Anterior cingulate cortex (tissue), 58 donors: ENCODE measurements at places on chromosomes 2 and 18.

GRCh38 chr18:22932885-22933205 is 283 bp upstream of the RBBP8 start:
- no peak for DNase-seq

GRCh38 chr18:48940854-48941611 is 9.7 kb downstream of the SMAD7 start:
- no peak for DNase-seq

GRCh38 chr2:176851200-176851888 is 361.2 kb upstream of the HNRNPA3 start:
- no peak for DNase-seq

DNA sequence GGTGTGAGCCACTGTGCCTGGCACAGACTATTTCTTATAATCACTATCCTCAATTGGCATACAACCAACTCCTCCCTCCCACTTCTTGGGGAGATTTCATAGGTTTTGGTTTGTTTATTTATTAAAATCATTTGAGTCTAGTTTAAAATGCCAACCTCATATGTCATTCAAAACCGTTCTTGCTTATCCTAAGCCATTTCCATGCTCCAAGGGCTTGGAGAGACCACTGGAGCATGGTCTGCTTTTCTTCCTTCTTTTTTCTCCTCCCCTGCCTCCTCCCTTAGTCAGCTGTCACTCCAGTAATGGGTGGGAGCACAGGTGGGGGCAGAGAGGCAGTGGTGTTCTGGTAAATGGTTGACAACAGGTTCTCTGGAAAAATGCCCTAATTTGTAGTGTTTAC is 20.4 kb upstream of the KCNS3 start:
- DNase-seq: no peak

DNA sequence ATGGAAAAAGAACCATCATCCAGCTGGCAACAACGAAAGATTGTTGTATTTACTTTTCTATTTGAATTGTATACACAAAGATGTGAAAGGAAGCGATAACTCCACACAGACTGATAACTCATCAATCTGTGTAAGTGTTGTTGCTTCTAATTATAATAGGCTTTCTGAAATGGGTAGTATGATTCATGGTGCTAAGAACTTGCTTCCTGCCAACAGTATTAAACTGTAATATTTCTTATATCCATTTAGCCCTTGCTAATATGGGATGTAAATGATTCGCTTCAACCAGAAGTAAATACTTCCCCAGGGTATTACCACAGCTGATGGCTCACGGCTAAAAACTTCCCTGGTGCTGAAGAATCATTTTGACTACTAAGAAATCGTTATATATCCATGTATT is 70.2 kb downstream of the TMEM163 start:
- DNase-seq: no peak

- DNase-seq: no peak
Observed at GRCh38 chr2:121431214-121431613, 99.5 kb upstream of the RNU4ATAC start.

- no peak for DNase-seq
Observed at GRCh38 chr18:73891572-73892421, 255.8 kb downstream of the FBXO15 start.

DNA sequence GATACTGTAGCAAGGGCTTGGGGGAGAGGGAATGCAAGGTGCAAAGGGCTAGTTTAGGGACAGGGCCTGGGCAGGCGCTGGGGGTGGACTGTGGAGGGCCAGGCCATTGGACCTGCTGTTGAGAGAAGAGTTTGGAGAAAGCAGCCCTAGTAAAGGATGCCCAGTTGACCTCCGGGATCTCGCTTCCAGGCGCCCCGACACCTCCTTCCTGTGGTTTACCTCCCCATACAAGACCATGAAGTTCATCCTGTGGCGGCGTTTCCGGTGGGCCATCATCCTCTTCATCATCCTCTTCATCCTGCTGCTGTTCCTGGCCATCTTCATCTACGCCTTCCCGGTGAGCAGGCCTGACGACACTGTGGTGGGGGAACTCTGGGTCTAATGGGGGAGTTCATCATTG is 229.0 kb downstream of the DYSF start:
- DNase-seq: no peak

GRCh38 chr2:152071092-152071491 is 27.8 kb downstream of the CACNB4 start:
- no peak for DNase-seq

GRCh38 chr2:48430528-48431094 is 99.3 kb upstream of the STON1 start:
- no peak for DNase-seq

- no peak for DNase-seq
Observed at GRCh38 chr2:157744571-157745076, 116.0 kb upstream of the ACVR1C start.

- no peak for DNase-seq
Observed at GRCh38 chr2:205610437-205610836, 71.9 kb upstream of the NRP2 start.

DNA sequence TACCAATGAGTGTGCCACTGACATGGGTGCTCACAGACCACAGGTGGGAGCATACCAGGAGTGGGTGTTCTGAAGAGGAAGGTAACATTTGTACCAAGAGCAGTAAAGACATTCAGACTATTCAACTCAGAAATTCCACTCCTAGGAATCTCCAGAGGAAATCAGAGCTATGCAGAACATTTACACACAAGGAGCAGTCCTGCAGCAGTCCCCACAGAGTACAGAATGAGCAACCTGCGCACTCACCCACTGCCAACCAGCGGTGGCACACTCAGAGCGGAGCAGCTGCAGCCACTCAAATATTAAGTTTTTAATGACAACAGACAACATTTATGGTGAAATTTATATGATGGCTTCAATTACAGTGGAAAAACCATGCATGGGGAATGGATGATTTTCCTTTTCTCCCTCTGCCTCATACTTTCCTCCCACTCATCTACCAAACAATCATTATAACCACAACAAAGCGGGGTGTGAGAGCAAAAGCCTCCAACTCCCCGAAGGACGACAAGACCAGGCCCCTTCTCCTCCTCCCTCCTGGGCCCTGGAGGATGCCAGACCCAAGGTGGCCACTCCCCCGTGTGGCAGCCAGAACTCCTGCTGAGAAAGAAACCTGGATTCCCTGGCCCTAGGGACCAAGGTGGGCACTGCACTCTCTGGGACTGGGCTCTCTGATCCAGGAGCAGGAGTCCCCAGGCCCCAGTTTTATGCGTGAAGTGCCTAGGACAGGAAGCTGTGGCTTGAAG is 5.4 kb downstream of the HS6ST1 start:
- no peak for DNase-seq

DNA sequence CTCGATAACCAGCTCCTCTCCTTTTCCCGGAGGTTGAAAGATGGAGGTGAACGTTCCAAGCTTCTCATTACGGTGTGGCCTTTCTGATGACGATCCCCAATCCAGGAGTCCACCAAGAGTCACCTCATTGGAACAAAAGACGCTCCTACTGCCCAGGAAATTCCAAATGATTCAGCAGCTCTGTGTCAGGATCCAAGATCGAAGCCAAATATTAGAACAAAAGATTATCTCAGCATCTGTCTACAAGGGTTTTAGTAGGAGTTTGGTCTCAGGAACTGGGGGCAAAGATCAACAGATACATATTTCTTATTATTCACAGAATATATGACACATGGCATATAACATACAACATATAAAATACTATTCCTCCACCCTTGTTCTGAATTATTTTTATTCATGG is 161.1 kb upstream of the RAB12 start:
- no peak for DNase-seq

DNA sequence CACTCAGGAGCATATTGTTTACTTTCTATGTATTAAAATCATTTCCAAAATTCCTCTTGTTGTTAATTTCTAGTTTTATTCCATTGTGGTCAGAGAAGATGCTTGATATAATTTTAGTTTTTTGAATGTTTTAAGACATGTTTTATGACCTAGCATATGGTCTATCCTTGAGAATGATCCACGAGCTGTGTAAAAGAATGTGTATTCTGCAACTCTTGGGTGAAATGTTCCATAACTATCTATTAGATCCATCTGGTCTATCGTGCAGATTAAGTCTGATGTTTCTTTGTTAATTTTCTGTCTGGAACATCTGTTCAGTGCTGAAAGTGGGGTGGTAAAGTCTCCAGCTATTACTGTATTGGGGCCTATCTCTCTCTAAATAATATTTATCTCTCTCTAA is 83.3 kb upstream of the EPAS1 start:
- DNase-seq: no peak

DNA sequence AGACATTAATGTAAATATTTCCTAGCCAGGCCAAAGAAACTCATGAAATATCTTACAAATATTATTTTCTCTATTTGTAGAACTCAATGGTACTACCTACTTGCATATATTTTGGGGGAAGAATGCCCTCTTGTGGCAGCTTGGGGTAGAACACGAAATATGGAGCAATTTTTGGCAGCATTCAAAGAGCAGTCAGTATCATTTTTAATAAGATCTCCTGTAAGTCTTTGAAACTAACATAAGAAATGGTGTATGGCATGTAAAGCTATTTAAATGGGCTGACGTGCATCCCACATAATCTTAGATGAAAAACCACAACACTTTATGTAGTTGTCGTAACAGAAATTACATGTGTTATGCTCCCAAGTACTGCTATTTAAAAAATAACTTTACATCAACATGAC is 62.3 kb upstream of the CCDC195 start:
- peak; percentile 9 for DNase-seq

GRCh38 chr18:70659036-70659925 is 370.4 kb downstream of the SOCS6 start:
- no peak for DNase-seq

DNA sequence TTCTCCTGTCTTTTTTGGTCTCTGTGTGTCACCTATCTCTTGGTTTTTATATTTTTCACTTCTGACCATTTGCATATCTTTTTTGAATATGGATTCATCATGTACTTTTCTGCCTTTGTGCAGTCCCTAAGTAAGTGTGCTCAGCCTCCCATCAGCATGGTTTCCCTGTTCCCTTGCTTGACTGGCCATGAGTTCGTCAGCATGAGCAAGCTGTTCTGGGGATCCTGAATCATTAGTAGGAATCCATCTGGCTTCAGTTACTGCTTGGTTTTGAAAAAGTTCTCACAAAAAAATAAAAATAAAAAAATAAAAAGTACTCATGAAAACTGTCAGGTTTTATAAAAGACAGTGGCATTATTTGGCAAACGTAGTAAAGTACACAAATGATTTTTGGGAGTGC is 144.1 kb downstream of the NCOA1 start:
- DNase-seq: no peak

- no peak for DNase-seq
Observed at GRCh38 chr2:238695538-238695937, 152.3 kb upstream of the TWIST2 start.

DNA sequence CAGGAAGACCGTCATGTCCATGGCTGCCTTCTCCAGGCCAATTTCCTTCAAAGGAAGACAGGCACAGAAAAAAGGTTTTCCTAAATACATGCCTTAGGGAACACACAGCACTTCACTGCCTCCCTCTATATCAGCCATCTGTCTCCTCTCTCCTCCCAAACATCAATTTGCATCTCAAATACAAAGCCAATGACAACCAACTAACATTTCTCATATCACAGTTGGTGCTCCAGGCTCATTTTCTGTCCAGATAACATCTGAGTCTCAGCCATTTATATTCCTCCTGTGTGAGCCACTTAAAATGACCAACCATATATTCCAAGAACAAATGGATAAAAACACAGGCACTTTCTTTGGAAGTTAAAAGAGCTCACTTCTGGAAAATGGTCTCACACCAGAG is 62.5 kb upstream of the ACAA2 start:
- no peak for DNase-seq

- DNase-seq: no peak
Observed at GRCh38 chr2:236825989-236826510, 256.4 kb downstream of the ACKR3 start.

DNA sequence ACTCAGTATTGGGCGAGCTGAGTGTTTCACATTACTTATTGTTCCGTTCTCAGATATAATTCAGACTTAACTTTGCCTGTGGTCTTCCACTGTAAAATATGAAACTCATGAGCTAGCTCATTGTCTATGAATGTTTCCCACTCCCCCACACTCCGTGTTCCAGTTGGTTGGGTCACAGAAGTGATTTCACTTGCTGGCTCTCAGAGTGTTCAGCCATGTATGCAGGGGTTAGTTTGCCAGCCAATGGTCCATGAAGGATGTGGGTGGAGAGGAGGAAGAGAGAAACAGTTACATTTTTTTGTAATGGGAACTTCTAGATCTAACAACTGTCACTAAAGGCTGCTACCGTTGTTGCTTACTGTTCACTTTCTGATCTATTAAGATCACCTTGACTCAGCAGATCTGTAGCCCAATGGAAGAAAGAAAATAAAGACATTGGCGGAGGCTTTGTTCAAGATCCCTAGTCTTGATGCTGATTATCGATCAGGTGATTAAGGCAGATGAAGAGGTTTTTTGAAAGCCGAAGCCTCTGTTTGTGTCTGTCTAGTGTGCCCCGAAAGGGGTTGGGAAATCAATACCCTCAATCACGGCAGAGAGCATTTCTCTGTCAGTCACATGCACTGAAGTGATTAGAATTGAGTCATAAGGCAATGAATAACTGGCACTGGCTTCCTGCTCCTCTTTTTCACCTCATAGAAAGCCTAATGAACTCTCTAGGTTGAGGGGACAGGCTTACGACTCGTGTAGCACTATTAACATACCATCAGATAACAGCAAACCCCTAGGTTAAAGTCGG is 279.7 kb upstream of the FIGN start:
- DNase-seq: no peak

DNA sequence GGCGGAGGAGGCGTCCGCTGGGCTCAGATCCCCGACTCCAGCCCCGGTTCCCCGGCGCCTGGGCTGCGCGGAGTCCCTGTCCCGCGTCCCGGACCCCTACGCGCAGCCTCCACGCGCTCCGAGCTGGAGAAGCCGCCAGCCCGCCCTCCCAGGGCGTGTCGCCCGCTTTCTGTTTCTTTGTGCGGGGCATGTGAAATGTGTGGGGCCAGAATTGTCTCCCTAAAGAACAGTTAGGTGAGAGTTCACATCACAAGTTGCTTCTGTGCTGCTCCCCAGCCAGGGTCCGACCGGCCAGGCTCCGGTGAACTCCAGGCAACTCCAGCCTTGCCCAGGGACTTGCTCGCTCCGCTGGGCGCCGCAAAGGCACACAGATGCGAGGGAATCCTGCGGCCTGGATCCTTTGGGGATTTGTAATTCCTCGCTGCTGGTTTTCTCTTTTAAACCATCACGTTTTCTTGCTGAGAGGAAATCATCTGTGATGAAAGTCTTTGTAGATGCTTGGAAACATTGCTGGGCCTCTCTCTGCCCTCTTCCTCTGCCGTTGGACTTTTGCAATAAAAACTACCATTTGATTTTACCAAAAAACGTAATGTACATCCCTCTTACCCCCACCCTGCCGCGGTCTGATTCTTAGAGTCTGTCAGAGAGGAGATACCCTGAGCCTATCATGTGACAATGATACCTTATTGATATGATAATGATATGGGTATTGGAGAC is 631 bp downstream of the GYPC start:
- DNase-seq: no peak
